ENCODE measurements at places on chromosomes 3 and 15. TPM values are rescaled to one million over a fixed set of nuclear protein-coding genes. Genes with fewer than 3 reads are reported as not detected.

The SLC12A1 gene
- not detected for total RNA-seq

The ROPN1B gene
- total RNA-seq, result not detected

The ATP8B4 gene
- 0.24 TPM for total RNA-seq

The CD86 gene
- total RNA-seq, result under 0.01 TPM

The PRC1 gene
- total RNA-seq, result 8.1 TPM

The SUSD5 gene
- under 0.01 TPM for total RNA-seq

The SI gene
- not detected for total RNA-seq

The DAZL gene
- not detected for total RNA-seq

The SENP7 gene
- total RNA-seq, result 5.1 TPM

The ADAMTS17 gene
- total RNA-seq, result 1.7 TPM

The ANKUB1 gene
- 1.3 TPM for total RNA-seq

The RPL29 gene
- 1,891 TPM for total RNA-seq

The IL5RA gene
- not detected for total RNA-seq

The TRIM71 gene
- total RNA-seq, result not detected

The NTRK3 gene
- total RNA-seq, result under 0.01 TPM

The ZNF502 gene
- total RNA-seq, result 5.8 TPM

The CRABP1 gene
- not detected for total RNA-seq

The PPM1L gene
- total RNA-seq, result 7.0 TPM

The TRIM42 gene
- total RNA-seq, result not detected

The SERPINI2 gene
- not detected for total RNA-seq

The INSYN1 gene
- not detected for total RNA-seq

The EXOSC7 gene
- total RNA-seq, result 53.3 TPM

The GXYLT2 gene
- 0.85 TPM for total RNA-seq

The SPINK8 gene
- not detected for total RNA-seq

The CELSR3 gene
- total RNA-seq, result 3.4 TPM

The CCDC39 gene
- not detected for total RNA-seq

The OR5K2 gene
- not detected for total RNA-seq

The SUCNR1 gene
- not detected for total RNA-seq

The GPR27 gene
- 1.9 TPM for total RNA-seq

The CDCP1 gene
- 107 TPM for total RNA-seq

The SEMA6D gene
- total RNA-seq, result 1.7 TPM

The FANCD2OS gene
- not detected for total RNA-seq

The SH2D7 gene
- total RNA-seq, result not detected

The HTR3E gene
- total RNA-seq, result not detected

The CYP1A2 gene
- total RNA-seq, result not detected

The PIF1 gene
- 0.21 TPM for total RNA-seq

The DUOX1 gene
- total RNA-seq, result 34.3 TPM

The GP9 gene
- not detected for total RNA-seq

The ACKR2 gene
- total RNA-seq, result 1.7 TPM

The GALNT15 gene
- total RNA-seq, result 0.21 TPM

The ACP3 gene
- total RNA-seq, result 1.9 TPM

The EAF1 gene
- total RNA-seq, result 37.6 TPM

The PLCH1 gene
- total RNA-seq, result under 0.01 TPM

The CHRFAM7A gene
- not detected for total RNA-seq

The LRRC15 gene
- total RNA-seq, result not detected

The GOLGA6A gene
- total RNA-seq, result not detected

The NR2E3 gene
- total RNA-seq, result not detected

The IGF2BP2 gene
- total RNA-seq, result 42.4 TPM

The STT3B gene
- 233 TPM for total RNA-seq

The MESP1 gene
- total RNA-seq, result under 0.01 TPM

The CPA3 gene
- not detected for total RNA-seq

The COL8A1 gene
- total RNA-seq, result 41.4 TPM

The WDR93 gene
- total RNA-seq, result not detected
